ENCODE measurements at places on chromosomes 6 and 20.

DNA sequence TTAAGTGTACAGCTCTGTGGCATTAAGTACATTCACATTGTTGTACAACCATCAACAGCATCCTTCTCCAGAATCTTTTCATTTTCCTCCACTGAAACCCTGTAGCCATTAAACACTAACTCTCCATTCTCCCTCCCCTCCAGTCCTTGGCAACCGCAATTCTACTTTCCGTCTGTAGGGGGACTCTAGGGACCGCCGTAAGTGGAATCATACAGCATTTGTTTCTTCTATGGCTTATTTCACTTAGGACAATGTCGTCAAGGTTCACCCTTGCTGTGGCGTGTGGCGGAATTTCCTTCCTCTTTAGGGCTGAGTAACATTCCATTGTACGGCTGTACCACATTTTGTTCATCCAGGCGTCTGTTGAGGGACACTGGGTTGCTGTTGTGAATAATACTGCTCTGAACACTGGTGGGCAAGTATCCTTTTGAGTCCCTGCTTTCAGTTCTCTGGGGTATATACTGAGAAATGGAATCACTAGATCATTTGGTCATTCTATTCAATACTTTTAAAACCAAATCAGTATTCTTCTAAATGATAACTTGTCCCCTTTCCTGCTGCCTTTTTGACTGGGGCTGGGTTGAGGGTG lies 50.7 kb downstream of the PPP1R3G start:
- peak; percentile 35 for DNase-seq

DNA sequence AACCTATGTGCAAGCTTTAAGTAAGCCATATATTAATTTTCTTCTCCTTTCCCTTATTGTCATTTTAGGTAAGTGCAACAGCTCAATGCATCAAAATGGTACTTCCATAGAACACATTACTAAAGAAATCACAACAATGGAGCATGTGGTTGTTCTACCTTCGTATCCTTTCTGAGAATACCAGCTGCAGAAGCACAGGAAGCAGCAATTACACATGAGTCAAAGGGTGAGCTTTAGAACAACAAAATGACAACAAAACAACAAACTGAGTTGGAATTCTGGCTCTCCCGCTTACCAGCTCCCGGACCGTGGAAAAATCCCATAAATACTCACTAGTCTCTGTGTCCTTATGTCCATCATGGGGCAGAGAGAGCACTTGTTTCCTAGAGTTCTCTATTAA lies 108.9 kb downstream of the BCAS1 start:
- DNase-seq, result no peak

- no peak for DNase-seq
Observed at GRCh38 chr6:127199470-127199869, 67.2 kb upstream of the RNF146 start.

- DNase-seq, result no peak
Observed at GRCh38 chr6:38806271-38806670, 91.2 kb downstream of the DNAH8 start.

DNA sequence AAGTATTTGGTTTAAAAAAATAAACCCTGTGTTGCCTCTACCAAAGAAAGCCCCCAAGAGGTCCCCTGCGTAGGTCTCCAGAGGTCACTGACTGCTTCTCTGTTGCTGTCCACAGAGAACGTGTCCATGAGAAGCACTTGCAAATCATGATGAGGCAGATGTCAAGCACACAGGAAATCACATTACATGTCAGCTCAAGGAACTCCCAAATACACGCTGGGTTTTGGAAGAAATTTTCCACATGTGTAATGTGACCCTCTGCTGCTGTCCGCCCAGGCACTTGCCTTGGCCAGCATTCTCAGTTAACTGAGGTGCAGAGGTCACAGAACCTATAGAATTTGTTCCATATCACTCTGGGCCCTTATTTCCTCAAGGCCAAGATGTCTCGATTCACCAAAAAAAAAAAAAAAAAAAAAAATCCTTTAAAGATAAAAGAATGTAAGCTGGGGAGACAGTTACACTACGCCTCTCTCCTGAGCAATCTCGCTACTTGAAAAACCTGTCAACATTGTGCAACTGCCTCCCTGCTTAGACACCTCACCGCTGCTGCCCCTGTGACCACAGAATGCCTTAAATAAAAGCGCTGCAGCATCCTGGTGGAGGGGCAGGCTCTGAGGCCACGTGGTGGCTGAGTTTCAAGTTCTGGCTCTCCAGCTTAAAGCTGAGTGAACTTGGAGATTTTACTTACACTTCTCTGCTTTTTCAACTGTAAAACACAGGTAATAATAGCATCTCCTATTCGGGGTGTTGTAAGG lies 42.3 kb downstream of the SLC22A23 start:
- DNase-seq, result no peak

DNA sequence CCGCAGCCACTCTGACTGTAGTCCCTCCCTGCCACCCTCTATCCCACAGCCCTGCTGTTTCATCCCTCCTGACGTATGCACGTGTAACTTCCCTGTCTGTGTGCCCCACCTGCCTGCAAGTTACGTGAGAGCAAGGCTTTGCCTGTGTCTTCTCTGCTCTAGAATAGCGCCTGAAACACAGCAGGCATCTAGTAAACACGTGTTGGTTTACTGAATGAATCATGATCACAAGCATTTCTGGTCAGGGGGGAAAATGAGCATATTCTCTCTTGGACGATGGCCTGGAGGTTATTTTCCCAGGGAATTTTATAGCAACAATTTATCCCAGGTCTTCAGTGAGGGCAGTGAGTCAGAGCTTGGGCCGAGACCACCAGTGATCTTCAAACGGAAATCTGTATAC lies 38.3 kb downstream of the PSMG4 start:
- no peak for DNase-seq

- no peak for DNase-seq
Observed at GRCh38 chr6:10730254-10730653, 7.4 kb downstream of the TMEM14C start.

DNA sequence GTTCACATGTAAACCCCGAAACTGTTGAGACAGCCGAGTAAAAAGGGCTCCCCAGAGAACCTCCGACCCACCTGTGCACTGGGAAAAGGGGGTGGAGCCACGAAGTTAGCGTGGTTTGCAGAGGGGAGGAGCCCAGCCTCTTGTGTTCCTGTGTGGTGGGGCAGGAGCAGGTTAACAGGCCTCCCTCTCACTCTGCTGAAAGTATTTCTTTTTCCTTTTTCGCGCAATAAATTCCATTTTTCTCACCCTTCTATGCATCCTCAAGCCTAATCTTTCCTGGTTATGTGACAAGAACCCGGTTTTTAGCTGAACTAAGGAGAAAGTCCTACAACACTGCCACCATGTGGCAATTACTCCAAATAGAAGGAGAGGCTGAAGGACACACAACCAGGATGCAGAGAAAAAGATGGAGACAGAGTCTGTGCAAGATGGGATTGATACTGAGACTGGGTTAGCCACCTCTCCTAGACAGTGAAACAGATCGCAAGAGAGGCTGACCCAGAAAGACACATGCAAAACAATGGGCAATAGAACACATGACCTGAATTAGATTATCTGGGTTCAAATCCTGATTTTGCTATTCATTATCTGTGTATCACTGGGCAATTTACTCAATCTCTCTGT lies 168.7 kb upstream of the PRSS16 start:
- DNase-seq, result peak; percentile 71
